ENCODE measurements at places on chromosomes 11 and 22.

- DNase-seq: no peak
Observed at GRCh38 chr11:7604331-7604955, 68.9 kb downstream of the CYB5R2 start.

- DNase-seq: no peak
Observed at GRCh38 chr11:69295079-69295994, 1.4 kb downstream of the MYEOV start.

DNA sequence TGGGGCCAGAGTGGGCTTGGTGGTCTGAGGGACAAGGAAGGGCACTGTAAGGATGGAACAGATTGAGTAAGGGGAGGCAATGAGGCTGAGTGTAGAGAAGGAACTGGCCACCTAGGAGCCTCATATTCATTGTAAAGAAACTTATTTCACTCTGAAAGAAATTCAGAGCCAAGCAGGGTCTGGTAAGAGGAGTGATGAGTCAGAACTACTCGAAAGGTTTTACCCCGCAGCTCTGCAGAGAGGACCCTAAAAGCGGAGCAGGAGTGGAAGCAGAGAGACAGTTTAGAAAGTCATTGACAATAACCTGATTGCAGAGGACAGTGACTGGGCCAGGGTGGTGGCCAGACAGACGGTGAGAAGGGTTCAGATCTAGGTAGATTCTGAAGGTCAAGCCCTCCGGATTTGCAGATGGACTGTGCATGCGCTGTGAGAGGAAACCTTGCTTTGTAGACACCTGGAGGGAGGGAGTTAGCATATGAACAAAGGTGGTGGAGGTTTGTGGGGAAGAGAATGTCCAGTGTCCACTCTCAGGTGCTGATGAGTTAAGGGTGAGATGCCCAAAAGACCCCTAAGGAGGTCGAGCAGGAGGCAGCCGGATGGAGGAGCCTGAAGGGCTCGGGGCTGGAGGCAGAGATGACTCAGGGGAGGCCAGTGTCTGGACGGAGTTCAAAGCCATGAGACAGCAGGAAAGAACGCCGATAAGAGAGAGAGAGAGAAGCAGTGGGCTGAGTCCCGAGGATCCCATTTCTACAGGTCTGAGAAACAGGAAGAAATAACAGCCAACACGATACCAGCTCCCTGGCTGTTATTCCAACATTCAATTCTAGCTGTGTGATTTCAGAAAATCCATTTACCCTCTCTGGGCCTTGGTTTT lies 546.0 kb downstream of the BRD1 start:
- no peak for DNase-seq

DNA sequence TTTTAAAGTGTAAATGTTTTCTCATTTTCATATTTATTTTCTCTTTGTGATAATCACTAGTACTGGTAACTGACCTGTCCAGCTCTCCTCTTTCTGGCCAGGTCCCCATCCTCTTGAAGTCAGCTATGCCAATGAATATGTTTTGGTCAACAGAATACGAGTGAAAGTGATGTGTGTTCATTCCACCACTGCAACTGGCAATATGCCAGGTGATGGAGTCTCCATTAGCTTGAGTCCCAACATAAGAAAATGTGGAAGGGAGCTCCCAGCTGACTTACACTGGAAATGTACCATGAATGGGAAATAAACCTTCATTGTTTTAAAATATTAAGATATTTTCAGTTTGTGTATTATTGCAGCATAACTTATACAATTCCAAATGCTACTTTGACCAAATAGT lies 75.8 kb downstream of the CCDC34 start:
- DNase-seq: no peak

DNA sequence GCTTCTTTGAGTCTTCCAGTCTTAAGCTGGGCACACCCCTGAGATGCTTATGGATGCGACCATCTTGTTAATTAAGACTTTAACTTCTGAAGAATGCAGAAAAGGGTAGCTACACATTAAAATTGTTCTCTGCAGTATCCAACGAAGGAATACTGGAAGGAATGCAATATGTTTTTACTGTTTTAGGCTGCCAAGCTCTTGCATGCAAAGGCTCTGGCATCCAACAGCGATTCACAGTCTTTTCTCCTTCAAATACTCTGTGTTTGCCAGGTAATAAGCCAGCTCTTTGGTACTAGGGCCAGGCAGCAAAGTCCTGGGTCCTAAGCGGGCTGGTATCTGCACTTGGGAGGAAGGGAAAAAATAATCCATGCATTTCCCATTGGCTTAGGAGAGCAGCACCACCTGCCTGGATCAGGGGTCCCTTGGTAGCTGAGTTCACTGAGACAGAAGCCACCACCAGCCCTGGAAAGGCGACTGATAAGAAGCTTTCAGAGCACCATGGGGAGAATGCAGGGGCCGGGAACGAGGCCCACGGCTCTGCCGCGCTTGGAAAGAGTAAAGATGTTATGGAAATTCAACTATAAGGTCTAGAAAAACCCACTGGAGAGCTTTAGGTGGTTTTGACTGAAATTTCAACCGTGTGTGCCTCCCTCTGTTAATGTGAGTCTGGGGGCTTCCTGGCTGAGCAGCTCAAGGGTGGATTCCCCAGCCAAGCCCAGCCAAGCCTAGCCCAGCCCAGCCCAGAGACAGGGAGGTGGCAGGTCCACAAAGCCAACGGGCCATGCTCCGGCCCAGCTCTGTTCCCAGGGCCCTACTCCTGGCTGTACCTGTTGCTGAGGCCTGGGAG lies 67.0 kb upstream of the CCND1 start:
- DNase-seq: no peak

GRCh38 chr11:70577948-70578347 lies 179.6 kb downstream of the CTTN start:
- no peak for DNase-seq

GRCh38 chr11:13288375-13289029 lies 10.9 kb downstream of the BMAL1 start:
- DNase-seq: no peak

DNA sequence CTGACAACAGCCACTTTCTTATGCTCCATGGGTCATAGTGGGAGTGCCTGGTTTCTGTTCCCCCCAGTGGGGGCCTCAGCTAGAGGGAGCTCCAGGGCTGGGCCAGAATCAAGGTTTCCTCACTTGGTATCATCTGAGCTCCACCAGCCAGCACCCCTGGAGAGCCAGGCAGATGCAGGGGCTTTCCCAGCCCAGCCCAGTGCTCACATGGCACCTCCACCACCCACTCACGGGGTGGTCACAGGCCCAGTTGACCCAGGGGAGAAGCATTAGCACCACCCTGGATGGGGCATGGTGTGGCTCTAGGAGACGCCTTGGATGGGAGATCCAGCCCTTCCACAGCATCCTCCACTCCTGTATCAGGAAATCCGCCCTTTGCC lies 24.1 kb upstream of the WNT7B start:
- no peak for DNase-seq
